ENCODE measurements at places on chromosomes 6 and 20.

DNA sequence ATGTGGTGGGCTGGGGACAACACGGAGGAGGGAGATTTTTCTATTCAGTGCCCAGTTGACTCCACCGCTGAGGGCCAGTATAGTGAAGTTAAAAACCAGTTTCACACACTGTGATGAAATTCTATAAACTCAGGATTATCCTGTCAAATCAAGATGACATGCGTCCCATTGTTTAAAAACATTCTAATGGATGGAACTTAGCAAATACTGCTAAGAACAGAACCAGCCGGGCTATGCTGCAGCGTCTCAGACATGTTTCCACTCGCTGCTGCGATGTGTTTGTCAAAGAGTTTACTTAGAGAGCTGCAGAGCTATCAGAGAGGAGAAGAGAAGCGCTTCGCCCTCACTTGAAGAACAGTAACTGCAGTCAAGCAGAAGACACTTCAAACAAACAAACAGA, 212.6 kb upstream of the FOXQ1 start:
- DNase-seq = no peak

DNA sequence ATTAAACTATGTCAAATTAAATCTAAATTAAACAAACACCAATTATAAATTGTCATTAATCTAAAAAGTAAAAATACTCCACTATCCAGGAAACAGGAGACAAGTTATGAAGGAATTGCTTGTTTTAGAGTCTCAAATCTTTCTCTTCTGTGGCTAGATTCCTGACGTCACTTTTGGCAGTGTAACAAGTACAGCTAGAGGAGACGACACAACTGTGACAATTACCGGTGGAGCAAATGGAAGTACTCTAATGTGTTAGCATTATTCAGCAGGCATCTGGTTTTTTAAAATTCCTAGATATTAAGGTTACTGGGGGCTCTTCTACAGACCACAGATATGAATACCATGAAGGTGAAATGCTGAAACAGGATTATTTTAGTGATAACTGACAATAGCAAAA, 1042.7 kb downstream of the EPHA7 start:
- no peak for DNase-seq

DNA sequence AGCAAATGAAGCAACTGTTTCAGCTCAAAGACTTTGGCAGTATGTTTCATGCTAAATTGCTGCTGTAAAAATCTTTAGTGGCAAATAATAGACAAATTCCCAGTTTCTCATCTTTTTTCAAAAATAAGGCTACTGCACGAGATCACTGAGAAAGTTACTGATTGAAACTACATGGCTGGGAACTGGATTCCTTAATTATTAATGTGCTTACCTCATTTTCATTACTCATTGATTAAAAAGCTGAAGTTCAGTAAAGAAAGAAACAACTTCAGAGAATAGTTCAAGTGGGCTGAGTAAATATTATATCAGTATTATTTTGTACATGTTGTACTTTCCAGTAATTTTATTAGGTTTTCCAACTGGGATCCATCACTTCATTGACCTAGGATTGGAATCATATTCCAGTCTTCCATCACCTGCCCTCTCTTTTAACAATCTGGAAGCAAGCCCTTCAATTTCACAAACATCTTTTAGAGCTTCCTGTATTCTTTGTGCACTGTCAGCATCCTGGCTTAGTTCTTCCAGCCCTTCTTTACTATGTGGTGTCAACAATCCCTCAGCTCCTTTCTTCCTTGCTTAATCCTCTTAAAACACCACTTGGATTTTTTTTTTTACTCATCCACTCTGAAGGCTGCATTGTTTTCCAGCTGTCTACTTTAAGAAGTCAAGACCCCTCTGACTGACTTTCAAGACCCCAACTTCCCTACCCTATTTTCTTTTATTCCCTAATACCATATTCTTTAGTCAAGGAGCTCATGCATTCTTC, 4.3 kb downstream of the MEI4 start:
- no peak for DNase-seq

DNA sequence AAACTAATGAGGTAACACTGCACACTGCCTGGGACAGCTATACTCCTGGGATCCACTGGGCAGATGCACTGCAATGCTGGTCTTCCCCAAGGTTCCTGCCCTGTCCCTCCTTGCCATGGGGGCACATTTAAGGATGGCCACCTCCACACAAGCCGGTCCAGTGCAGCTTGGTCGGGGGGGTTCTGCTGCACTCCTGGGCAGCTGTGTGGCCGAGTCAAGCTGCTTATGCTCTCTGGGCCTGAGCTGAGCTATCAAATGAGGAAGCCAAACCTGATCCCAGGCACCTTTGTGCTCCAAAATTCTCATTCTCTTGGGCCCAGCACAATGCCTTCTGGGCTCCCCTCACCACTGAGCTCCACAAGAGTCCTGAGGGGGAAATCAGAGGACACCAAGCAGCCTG, 37.3 kb downstream of the NINL start:
- no peak for DNase-seq

GRCh38 chr6:33144373-33144772, 47.9 kb downstream of the COL11A2 start:
- DNase-seq = no peak

- DNase-seq = no peak
Measured at GRCh38 chr20:49448917-49449316, 33.6 kb downstream of the KCNB1 start.

GRCh38 chr6:56347526-56347925, 100.1 kb upstream of the COL21A1 start:
- no peak for DNase-seq

- DNase-seq = peak; percentile 1
Measured at GRCh38 chr6:40640599-40641227, 53.5 kb upstream of the LRFN2 start.
